GM03348 (cell line): ENCODE measurements at places on chromosomes 1 and 21.

DNA sequence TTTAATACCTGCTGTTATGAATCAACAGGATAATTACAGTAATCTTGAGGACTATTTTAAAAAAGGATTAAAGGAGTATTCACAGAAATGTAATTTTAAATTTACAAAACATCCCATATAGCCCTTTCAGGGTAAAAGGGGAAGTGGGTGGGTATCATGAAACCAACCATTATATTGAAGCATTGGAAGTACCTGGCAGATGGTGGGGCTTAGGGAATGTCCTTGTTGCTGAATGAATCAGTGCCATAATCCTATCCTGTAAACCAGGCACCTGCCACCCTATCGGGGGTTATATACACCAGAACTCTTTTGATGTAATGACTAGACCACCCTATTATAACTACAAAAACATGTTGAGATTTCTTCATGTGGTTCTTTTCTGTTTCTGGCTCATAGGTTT lies 30.4 kb downstream of the CDC14A start:
- no peak for DNase-seq

GRCh38 chr1:229848752-229849677 lies 218.0 kb upstream of the GALNT2 start:
- DNase-seq: peak; percentile 46

- DNase-seq: no peak
Measured at GRCh38 chr21:38888991-38889561, 83.3 kb downstream of the ETS2 start.

- no peak for DNase-seq
Measured at GRCh38 chr1:107018445-107018844, 38.0 kb upstream of the PRMT6 start.

DNA sequence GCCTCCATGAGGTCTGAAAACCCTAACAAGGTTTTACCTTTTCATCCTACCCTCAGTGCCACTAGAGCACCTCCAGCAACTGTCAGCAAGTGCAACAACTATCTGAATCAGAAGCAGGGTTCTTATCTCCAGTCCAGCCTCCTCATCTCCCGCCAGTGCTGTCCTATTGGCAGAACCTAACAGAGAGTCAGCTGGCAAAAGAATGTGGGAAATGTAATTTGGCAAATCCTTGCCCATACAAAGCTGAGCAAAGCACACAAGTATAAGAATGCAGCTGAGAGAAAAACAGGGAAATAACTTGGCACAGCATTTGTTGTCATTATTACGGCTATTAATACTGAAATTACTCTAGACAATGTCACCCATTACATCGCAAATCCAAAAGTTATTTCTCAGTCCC lies 124.2 kb downstream of the ATP6V1G3 start:
- peak; percentile 67 for DNase-seq

GRCh38 chr21:32794644-32795079 lies 23.1 kb upstream of the PAXBP1 start:
- no peak for DNase-seq

DNA sequence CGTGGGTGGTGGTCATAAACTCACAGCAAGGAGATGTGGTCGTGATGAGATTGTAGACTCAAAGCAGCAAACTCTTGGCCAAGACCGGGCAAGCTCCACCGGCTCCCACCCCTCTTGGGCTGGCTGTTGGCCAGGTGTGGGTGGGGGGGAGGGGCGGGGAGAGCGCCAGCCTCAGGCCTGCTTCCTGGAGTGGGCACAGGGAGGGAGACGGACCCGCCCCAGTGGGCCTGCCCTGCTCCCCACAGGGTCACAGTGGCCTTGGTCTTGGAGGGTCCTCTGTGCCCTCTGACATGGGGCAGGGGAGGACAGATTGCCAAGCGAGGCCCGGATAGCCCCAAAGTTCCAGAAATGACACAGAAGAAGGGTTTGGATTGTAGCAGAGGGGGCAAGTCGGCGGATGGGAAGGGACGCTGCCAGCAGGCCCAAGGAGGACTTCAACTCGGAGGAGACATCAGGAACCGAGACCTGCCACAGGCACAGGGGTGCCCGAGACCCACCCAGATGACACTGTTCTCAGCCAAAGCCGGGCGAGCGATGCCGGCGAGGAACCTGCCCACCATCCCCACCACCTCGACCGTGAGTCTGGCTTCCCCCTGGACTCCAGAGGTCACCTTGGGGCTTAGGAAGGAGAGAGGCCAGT lies 85.4 kb upstream of the ACTRT2 start:
- no peak for DNase-seq

DNA sequence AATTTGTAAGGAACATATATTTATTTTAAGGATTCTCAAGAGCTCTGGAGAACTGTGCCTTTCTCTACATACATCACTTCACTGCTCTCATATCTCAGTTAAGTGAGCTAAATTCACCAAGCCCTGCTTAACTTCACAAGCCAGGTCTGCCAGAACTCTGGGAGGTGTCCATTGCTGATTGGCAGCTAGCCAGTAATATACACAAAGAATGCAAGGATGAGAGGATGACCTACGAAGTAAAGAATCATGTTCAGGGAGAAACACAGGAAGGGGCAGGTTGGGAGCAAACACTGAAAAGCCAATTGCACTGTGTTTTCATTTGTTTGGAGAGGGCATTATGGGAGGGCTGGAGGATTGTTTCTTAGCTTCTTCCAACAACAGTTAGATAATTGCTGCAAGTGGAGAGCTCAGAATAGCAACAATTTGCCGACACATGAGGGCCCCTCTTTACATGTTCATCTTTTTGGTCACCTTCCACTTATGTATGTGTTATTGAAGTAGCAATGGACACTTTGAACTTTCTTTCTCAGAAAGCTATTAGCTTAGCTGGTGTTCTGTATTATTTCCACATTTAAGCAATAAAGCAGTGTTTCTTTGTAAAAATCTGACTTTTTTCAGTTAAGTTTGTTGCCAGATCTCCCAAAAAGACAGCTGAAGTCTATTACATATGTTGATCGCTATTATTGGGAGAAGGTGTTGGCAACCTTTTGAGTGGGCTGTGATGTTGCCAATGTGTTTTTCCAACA lies 254.8 kb downstream of the LTN1 start:
- DNase-seq: no peak

DNA sequence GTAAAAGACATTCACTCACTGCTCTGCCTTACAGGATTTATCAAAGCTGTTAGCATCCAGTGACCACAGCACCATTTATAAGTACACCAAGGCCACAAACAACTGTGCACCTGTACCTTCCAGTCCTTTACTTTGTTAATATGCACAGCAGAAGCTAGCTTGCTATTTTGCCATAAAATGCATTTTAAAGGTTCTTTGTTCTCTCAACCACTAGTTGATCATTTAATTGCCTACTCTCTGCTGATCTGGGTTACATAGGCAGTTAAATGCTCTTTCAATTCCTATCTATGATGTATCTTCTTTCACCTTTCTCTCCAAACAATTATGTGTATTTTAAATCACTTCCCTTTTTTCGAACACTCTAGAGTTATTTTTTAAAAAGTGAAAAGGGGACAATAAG lies 126.4 kb downstream of the SIPA1L2 start:
- DNase-seq: no peak

- DNase-seq: no peak
Measured at GRCh38 chr21:26759731-26760130, 85.5 kb downstream of the ADAMTS1 start.

DNA sequence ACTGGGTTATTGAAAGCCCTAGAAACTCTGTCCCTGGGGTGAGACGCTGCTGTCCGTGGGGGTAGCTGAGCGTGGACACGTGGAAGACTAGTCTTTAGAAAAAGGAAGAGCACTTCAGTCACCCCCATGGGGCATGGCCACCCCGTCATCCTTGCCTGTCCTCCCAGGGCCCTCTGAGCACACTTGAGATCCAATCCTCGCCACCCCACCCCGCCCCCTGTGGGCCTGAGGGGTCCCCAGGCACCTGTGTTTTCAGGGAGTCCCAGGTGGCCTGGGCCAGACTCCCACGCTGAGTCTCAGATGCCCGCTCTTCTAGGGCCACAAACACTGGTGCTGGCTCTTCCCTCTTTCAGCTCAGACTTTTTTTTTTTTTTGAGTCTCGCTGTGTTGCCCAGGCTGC lies 2.5 kb downstream of the PRKCZ start:
- DNase-seq: no peak

GRCh38 chr1:24096739-24097103 lies 15.2 kb downstream of the MYOM3 start:
- DNase-seq: no peak

DNA sequence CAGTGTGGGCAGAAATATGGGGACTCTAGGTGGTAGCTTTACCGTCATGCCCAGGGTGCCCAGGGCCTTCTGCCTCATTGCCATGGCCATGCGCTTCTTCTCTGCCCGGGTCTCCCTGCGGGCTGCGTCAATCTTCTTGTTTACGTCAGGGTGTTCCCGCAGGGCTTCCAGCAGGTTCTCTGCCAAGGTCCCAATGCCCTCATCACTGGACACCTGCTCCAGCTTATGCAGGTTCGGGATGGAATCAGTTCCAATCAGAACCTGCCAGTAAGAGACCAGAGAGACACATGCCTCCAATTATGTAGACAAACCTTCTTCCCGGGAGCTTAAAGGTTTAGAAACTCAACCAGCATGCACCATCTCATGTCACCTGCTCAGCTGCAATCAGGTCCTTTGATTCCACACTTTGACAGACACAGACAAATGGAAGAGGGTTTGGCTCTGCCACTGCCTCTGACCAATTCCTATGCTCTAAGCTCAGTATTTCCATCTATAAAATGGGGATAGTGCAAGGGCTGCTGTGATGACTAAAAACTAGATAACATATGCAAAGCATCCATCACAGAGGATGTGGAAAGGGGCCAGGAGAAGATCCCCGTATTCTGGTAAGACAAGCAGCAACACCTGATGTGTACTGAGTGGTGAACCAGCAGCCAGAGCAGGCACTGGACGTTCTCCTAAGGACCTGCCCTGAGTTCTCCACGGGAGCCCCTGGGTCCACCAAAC lies 121.2 kb downstream of the UBR4 start:
- no peak for DNase-seq

GRCh38 chr1:24289937-24290595 lies 29.1 kb upstream of the GRHL3 start:
- DNase-seq: peak; percentile 74

DNA sequence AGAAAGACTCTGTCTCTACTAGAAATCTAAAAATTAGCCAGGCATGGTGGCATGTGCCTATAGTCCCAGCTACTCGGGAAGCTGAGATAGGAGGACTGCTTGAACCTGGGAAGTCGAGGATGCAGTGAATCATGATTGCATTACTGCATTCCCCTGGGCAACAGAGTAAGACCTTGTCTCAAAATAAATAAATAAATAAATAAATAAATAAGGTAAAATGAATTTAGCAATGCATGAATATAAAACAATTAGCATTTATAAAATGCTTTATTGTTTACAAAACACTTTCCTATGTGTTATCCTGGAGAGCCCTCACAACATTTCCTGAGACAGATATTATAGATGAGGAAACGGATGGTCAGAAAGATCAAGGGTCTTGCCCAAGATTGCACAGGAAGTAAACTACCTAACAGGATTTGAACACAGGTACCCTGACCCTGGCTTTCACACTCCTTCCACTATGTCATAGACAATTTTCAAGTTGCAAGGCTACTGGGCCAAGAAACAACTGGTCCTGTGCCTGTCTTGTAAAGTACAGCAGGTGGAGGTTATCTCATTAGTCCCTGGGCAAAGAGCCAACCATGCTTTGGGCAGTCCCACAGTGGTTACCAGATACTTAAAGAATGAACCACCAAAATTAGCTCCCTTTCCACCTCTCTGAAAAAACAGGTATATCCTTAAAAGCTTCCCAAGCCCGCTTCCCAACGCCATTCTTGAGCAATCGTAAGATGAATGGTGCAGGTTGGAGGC lies 15.4 kb upstream of the VSIG8 start:
- no peak for DNase-seq

DNA sequence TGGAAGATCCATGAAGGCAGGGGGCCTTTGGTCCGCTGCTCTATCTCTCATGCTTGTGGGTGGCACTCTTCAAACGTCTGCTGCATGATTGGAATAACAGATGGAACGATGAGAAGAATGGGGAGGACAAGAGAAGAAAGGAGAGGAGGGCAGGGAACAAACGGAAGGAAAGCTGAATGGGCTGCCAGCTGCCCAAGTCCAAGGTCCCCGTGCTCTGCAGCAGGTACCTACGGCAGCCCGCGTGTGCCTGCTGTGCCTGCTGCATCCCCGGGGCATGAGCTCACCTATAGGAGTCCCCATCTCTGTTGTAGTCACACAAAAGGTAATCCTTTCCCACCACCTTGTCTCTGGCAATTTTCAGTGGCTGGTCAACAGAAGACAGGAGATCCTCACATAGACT lies 73.1 kb downstream of the SLC66A1 start:
- no peak for DNase-seq

- peak; percentile 71 for DNase-seq
Measured at GRCh38 chr21:27693376-27693775, 726.5 kb upstream of the ADAMTS5 start.

GRCh38 chr1:7491109-7491817 lies 279.8 kb upstream of the VAMP3 start:
- peak; percentile 45 for DNase-seq

DNA sequence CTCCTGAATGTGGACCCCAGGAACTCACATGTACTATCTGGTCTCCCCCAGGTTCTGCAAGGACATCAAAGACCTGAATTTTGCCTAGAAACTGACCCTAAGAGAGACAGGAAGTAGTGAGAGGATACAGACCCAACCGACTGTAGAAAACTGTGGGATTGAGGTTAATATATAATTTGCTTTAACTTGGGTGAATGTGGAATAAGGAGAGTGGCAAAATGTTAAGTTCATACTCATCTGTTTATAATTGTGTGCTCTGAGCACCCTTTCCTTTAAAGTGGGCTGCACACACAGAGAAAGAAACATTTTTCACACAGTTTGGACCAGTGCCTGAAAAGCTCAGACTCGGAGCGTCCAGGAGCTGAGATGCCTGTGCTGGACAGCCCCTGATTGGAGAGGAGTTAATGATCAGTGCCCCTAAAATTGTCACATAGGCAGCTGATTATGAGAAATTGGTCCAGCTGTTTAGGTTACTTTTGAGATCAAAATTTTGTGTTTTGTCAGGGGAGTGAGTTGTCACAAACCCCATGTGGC lies 37.2 kb downstream of the ROR1 start:
- DNase-seq: no peak

DNA sequence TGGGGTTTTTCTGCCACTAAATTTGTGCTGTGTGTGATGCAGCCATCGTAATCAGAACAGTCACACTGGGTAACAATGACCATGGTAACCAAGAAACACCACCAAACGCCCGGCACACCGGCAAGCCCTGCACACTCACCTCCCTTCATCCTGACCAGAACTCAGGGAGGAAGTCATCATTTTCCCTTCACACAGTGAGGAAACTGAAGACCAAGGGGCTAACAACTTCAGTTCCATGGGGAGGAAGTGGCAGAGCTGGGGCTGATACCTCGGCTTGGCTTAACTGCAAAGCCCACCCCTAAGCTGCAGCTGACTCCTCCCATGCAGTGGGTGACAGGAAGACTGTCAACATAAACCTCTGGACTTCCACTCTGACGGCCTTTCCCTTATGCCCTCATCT lies 69.3 kb upstream of the BCAR3 start:
- DNase-seq: no peak

DNA sequence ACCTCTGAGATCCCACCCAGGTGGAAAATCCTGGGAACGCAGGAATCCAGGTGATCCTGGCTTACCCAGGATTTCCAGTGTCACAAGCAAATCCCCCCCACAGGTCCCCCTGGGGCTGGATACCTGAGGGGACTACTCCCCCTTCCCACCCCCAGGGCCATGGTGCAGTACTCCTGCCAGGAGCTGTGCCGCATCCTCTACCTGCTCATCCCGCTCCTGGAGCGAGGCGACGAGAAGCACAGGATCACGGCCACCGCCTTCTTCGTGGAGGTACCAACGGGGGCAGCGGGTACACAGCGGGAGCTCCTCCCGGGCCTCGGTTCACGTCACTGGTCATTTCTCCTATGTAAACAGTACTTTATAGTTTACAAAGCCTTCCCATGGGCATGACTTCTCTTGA lies 20.4 kb upstream of the TTC4 start:
- DNase-seq: no peak

- no peak for DNase-seq
Measured at GRCh38 chr21:14981246-14981645, 83.6 kb downstream of the NRIP1 start.
